ENCODE measurements at places on chromosomes 7 and 10.

DNA sequence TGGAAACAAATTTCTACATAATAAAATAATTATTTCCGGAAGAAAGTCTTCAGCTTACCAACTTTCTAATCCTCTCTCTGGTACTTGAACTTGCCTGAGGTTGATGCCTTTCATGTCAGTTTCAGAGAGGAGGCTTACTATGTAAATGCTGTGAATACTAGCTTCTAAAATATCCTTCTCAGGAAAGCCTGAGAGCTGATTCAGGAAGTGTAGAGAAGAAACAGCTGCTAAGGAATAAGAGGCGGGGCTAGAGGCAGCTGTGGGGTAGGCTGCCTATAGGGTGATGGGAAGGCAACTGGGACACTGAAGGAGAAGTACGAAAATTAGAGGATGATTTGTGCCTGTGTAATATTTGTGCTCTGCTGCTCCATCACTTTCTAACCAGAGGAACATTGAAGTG lies 69.3 kb downstream of the AVL9 start:
- DNase-seq = no peak

DNA sequence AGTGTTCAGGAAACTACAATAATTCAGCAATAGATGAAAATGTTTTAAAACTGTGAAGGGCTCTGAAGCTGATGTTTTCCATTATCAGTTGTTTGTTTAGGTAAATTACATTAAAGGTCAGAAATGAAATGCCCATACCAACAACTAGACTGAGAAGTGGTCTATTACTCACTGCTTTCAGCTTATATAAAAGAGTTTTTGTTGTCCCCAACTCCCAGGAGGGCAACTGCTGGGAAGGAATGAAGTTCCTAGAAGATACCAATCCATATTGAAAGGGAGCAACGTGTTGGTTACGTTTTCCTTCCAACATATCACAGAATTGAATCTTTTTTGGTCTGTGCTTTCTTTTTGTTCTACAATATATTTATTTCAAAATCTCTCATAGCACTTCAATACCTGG lies 330.6 kb upstream of the LRRN3 start:
- DNase-seq = no peak

DNA sequence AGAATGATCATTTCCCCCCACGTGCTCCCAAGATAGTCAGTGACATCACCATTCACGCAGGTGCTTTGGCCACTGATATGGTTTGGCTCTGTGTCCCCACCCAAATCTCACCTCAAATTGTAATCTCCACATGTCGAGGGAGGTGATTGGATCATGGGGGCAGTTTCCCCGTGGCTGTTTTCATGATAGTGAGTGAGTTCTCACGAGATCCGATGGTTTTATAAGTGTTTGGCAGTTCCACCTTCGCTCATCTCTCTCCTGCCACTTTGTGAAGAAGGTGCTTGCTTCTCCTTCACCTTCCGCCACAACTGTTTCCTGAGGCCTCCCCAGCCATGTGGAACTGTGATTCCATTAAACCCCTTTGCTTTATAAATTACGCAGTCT lies 205.4 kb upstream of the SH2B2 start:
- no peak for DNase-seq

- no peak for DNase-seq
Observed at GRCh38 chr7:25167262-25167843, 42.3 kb upstream of the CYCS start.

DNA sequence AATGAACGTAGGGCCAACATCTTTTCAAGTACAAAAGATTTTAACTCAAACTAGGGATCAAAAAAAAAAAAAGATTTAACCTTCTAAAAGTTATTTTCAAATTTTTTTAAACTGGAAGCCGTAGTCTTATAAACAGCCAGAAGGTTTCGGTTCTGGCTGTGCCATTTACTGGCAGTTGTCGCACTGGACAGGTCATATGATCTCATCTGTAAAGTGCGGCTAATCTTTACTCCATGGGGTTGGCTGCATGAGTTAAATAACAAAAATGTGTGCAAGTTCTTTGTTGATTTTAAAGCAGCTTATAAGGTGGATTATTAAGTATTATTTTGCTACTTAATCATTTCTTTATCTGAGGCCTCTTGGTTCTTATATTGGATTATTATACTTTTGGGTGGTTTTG lies 36.6 kb downstream of the TRUB1 start:
- no peak for DNase-seq

DNA sequence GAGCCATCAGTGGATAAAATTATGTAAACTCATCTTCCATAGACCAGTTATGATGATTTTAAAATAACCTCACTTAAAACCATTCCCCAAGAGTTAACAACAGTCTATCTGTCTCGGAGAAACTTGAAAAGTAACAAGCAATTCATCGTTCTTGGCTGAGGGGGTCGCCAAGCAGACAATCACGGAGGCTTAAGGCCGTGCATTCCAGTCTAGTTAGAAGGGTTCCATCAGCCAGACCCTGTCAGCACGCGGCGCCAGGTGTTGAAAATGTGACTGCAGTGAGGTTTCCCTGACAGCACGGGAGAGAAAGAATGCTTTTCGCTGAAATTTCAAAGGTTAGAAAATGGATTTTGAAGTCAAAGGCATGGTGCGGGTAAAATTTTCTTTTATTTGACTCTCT lies 1025.0 kb upstream of the CELF2 start:
- DNase-seq = peak; percentile 9

- DNase-seq = no peak
Observed at GRCh38 chr7:45215601-45216062, 58.0 kb downstream of the RAMP3 start.

DNA sequence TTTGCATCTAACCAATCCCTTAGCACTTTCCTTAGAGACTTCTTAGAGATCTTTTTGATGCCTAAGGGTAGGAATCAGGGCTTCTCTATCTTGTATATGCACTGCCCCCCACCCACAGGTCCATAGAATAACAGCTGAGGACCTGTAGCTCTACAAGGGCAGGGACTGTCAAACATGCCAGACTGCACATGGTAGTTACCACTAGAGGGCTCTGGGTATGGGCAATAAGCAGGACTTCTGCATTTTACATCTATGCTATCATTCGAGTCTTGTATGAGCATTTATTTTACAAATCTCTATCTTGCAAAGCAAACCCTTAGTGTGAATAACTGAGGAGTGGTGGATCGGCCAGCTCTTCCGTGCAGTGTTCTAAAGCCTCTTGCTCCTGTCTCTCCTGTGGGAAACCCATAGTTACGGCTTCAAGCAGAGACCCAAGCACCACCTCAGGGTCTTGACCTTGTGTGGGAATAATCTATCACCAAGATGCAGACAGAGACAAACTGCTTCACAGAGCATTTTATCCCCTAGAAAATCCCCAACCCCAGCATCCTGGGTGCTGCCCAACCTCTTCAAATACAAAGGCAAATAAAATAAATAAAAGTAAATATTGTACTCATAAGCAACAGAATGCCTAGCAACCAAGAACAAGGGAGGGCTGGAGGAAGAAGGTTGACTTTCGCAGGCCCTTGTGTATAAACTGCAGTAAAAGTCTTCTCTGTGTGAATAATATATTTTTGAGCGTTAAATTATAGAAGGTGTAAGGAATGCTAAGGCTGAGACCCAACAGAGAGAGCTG lies 219.3 kb downstream of the WDR11 start:
- no peak for DNase-seq

- no peak for DNase-seq
Observed at GRCh38 chr10:55793024-55793423, 568.0 kb downstream of the ZWINT start.

- no peak for DNase-seq
Observed at GRCh38 chr7:6444516-6445269, 3.1 kb downstream of the DAGLB start.

DNA sequence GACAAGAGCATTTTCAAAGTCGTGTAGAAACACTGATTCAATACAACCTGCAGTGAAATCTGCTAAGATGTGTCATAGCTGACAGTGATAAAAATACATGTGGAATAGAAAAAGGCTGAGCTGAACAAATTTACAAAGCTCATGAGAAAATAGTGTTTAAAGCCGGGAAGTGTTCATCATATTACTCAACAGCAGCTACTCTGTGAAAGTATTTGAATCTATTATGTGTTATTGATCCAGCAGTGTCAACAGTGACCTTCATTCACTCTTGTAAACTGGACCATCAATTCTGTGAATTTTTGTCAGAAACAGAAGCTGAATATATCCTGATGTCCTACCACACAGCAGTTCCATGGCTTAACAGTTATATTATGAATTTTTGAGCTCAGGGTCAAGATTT lies 11.6 kb downstream of the DYDC1 start:
- no peak for DNase-seq

DNA sequence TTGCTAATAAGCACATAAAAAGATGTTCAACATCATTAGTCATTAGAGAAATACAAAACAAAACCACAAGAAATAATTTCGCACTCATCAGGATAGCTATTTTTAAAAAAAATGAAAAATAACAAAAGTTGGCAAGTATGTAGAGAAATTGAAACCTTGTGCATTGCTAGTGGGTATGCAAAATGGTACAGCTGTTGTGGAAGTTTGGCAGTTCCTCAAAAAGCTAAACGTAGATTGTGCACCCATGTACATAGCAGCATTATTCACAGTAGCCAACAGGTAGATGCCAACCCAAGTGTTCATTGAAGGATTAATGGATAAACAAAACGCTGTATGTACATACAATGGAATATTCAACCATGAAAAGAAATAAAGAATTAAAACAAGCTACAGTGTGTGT lies 35.3 kb upstream of the STARD3NL start:
- no peak for DNase-seq

- no peak for DNase-seq
Observed at GRCh38 chr10:89426230-89426868, 12.0 kb downstream of the IFIT5 start.

DNA sequence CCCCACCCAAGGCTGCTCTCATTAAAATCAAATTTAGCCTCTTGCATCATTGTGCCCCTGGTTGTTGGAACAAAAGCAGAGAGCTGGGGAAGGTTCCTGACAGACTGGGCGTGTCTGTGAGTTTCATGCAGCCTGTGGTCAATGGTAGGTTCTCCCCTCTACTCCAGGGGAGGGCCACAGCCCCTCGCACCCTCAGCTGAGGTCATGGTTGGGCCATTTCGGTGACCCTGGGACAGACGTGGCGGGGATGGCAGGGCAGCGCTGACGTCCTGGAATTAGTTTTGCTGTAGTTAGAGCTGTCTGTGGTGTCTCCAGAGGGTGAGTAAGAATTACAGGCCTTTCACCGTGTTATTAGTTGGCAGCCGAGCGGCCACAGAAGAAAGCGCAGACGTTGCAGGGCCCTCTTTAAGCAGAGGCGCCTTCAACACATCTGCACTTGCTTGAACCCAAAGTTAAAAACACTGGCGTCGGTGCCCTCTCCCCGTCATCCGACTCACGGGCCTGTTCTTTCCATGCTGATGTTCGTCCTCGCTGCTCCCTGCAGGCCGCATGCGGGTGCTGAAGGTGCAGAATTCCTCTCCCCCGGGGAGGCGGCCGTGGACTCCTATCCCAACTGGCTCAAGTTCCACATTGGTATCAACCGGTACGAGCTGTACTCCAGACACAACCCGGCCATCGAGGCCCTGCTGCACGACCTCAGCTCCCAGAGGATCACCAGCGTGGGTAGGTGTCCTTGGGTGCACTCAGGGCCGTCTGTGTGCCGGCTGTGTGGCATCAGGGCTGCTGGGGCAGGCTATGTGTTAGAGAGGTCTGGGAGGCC lies 2.8 kb downstream of the FAM20C start:
- no peak for DNase-seq

DNA sequence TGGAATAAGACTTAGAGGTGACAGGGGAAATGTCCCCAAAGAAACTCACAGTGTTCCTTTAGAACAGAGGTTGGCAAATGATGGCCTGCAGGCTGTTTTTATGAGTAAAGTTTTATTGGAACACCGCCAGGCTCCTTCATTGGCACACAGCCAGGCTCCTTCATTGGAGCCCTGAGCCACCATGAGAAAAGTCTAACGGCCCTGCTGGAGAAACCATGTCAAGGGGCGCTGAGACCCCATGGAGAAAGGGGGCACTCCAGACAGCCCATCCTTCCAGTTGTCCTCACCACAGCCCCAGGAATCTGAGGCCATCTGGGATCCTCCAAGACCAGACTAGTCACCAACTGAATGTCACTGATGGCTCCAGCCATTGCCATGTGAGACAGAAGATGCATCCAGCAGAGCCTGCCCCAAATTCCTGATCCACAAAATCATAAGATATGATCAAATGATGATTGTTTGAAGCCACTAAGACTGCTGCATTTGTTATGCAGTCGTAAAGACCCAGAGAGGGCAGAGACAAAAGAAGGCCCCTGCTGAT lies 88.2 kb upstream of the GPR26 start:
- peak; percentile 33 for DNase-seq

DNA sequence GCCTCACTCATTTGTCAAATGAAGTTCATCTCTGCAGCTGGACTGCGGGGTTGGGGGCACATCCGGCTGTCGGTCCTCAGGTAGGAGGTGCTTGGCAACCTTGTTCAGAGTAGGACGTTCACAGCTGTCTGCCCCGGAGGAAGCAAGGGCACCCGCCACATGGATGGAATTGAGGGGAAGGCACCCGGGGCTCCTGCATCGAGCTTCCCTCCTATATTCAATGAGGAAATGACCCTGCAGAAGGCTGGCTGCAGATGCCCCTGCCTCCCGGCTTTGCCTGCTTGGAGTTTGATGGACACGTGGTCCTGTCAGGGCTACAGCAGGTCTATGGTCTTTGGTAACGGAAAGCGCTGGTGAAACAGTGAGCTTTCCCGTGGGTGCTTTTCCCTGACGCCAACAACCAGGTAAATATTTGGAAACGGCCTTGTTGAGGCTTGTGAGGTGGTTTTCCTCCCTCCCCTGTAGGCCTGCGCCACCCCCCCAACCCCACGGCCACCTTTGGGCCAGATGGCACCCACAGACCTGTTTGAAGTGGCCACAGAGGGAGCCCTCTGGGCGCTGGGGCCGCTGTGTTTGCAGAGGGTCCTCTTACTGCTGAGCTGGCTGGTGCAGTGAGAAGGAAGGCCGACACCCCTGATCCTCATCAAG lies 32.9 kb downstream of the HTRA1 start:
- DNase-seq = no peak

DNA sequence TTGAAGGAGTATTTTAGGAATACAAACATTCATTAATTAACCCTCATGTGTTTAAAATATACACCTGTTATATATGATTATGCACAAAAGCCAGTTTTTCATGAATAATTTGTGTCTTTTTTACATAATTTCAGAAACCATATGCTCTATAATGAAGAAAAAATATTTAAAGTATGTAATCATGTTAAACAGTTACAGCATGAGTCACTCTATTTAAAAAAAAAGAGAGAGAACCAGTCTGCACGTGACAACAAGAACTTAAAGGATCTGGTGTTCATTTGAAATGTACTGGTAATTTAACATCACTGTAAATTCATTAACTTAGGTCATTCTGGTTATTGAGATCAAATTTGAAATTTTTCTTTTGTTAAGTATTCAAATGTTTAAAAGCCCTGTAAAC lies 228.5 kb downstream of the CACNB2 start:
- DNase-seq = no peak

- no peak for DNase-seq
Observed at GRCh38 chr7:97623333-97623732, 108.6 kb upstream of the TAC1 start.

- no peak for DNase-seq
Observed at GRCh38 chr10:122126763-122127659, 138.0 kb downstream of the TACC2 start.

Data from H1 (cell line).